NB4 (cell line): ENCODE measurements at places on chromosomes 11 and 22.

- no peak for DNase-seq
Measured at GRCh38 chr11:34249439-34249838, 108.4 kb downstream of the ABTB2 start.

- peak; percentile 21 for DNase-seq
Measured at GRCh38 chr11:86486261-86487030, 111.8 kb downstream of the CCDC81 start.

DNA sequence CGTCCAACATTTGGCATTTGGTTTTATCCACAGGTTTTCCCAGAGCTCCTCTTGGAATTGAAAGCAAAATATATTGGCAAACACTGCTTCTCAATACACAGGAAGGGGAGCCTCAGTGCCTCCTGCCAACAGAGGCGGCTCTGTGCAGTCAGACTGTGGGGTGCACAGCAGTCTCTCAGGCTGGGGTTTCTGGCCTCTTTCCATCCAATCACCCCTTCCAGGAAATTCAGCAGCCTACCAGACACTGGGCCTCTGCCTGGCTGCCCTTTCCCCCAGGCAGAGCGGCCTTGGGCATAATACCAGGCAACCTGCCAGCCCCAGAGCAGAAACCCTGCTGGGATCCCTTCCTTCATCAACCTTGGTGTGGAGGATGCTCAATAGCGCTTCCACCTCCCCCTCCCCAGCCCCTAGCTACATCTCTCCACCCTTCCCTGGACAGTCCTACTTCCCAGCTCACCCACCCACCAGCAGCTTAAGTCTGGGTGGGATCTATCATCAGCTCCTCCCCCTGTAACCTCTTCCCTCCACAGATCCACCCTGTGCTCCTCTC is 17.8 kb upstream of the RAPSN start:
- no peak for DNase-seq

GRCh38 chr11:86580535-86580934 is 91.9 kb downstream of the ME3 start:
- DNase-seq: no peak

GRCh38 chr11:18299721-18300120 is 22.2 kb downstream of the HPS5 start:
- DNase-seq: no peak

DNA sequence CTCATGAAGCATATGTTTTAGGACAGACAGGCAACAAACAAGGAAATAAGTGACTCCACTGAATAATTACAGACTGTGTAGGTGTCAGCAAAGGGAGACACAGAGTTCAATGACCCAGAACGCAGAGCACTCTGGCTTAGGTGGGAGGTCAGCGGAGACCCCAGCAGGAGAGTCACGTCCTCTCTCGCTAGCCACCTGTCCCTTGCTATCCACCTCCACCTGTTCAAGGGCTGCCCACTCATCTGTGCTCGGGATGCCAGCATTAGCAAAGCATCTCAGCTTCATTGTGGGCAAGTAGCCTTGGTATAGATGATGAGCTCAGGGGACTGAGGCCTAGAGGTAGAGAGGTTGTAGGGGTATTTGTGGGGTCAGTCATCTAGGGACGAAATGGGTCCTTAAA is 21.8 kb upstream of the ATXN10 start:
- no peak for DNase-seq

- no peak for DNase-seq
Measured at GRCh38 chr11:111407652-111408051, 28.6 kb upstream of the POU2AF1 start.

DNA sequence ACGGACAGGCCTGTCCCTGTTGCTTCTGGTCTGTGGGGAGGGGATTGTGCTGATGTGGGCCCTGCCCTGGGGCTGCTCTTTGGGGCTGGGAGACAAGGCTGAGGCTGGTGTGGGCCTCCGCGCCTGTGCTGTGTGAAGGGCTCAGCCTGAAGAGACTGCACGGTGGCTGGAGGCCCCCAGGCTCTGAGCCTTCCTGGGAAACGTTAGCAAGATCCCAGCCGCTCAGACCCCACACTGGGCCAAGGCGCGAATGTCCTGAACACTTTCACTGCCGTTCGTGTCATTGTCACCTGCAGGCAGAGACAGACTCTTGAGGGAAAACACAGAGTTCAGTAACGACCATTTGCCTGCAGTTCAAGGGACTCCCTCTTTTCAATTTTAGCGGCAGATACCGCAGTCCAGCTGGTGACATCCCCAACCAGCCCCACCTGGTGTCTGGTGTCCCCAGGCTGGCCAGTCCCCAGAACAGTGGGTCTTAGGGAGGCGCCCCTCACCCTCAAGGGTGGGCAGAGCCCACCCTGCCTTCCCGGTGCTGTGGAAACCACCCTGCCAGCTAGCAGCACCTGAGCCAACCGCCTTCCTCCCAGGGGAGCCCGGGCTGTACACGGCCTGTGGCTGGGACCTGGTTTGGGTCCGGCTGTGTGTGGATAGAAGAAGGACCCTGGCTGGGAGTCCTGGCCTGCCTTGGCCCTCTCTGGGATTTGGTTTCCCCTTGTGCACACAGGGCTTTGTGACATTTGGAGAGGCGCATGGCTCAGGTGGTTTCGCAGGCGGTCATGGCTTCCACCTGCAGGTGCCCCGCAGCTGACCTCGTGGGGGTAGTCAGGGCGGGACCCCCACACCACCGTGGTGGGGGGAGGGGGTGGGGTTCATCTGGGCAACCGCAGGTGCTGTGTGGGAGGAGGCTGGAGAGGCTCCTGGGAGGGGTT is 5.7 kb downstream of the PANX2 start:
- no peak for DNase-seq

- no peak for DNase-seq
Measured at GRCh38 chr11:235609-235996, 539 bp downstream of the SIRT3 start.

GRCh38 chr22:20118300-20119020 is 1.4 kb upstream of the TRMT2A start:
- no peak for DNase-seq

- no peak for DNase-seq
Measured at GRCh38 chr11:129412494-129412893, 36.8 kb downstream of the BARX2 start.
